ENCODE measurements at places on chromosomes 2 and 18.
A peak's percentile ranks its signal among the peaks of the same experiment; 100 is the strongest.

- peak; percentile 15 for DNase-seq
Observed at GRCh38 chr2:69223759-69224511, 163.1 kb downstream of the GFPT1 start.

- no peak for DNase-seq
Observed at GRCh38 chr2:10613263-10613662, 76.5 kb downstream of the NOL10 start.

DNA sequence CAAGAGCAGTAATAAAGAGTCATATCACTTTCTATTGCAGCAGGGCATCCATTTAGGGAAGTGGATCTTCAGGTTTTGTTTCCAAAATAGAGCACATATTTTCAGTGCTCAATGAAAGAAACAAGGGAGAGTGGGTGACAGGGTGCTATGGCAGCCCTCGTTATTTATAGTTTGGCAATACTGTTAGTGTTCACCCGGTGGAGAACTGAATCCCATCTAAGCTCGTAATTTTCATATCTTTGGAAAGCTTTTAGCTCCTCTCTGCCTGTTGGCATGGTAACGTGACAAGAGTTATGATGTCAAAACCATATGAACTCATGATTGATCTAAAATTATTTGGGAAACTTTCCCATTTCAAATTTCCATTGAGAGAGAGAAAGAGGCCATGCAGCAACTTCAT, 331.9 kb downstream of the LRRTM1 start:
- DNase-seq = no peak

- DNase-seq = no peak
Observed at GRCh38 chr2:118859157-118859770, 11.8 kb upstream of the EN1 start.

DNA sequence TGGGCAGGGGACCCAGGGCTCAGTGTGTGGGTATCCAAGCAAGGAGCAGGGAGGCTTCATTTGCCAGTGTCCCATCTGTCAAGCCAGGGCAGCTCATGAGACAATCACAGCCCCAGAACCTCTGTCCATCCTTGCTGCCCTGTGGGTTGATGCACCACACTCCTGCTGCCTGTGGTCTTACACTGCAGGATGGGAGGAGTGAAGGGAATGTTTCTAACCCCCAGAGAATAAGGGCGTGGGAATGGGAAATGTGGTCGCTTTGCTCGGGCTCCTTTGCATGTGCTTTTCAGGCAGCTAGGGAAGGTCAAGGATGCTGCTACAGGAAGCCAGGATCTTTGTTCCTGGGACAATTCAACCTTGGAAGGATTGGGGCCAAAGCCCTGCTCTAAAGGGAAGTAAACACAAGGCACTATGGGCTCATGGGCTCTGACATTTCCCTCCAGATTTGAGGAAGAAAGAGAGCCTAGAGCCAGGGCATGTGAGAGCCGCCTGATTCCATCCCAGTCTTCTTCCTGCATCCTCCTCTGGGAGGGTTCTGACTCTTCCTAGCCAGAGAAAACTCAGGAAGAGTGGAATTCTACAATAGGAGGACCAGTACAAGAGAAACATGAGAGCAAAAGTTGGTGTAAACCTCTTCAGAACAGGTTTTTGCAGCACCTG, 18.8 kb upstream of the MAP3K20 start:
- DNase-seq = no peak

Data from NCI-H2029 (cell line).